ENCODE measurements at places on chromosomes 11 and 22.

- no peaks in the 10 kb centered on the region for H3K27me3 ChIP-seq
- peaks cover 8% of the 10 kb centered on the region for H3K4me1 ChIP-seq
- H3K27ac ChIP-seq = no peak overlapping the region
- H3K36me3 ChIP-seq = no peaks in the 10 kb centered on the region
- DNase-seq = no peak
Measured at GRCh38 chr11:69501891-69502860, 20.7 kb downstream of the LINC01488 start.

- DNase-seq = peak; percentile 31
- no peak overlapping the region for H3K4me3 ChIP-seq
- no peak overlapping the region for H3K27ac ChIP-seq
- H3K36me3 ChIP-seq = no peaks in the 10 kb centered on the region
- H3K27me3 ChIP-seq = no peaks in the 10 kb centered on the region
Measured at GRCh38 chr11:13680501-13681264, 12.2 kb downstream of the FAR1 start.

DNA sequence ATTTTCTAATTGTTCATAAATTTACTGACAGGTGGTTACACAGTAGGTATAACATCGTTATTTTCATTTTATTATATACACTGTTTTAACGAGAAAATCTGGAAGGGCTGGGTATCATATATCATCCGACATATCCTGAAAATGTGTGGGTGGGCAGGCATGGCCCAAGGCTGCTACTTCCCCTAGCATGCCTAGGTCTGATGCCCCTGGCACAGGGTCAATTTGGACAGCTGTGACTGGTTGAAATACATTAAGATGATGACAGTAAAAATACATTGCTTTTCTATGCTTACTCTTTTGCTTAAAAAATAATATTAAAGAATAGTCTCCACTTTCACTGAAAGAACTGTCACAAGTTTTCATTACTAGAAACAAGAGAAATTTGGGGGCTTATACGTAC, 908.8 kb downstream of the OPCML start:
- no peak overlapping the region for H3K27ac ChIP-seq
- no peaks in the 10 kb centered on the region for H3K4me1 ChIP-seq
- H3K27me3 ChIP-seq = no peaks in the 10 kb centered on the region
- H3K4me3 ChIP-seq = no peak overlapping the region

- DNase-seq = no peak
- peaks cover 7% of the 10 kb centered on the region for H3K4me1 ChIP-seq
- no peak overlapping the region for H3K27ac ChIP-seq
- no peak overlapping the region for H3K4me3 ChIP-seq
- no peaks in the 10 kb centered on the region for H3K27me3 ChIP-seq
- no peaks in the 10 kb centered on the region for H3K36me3 ChIP-seq
Measured at GRCh38 chr11:74679513-74679865, 51.7 kb downstream of the CHRDL2 start.

DNA sequence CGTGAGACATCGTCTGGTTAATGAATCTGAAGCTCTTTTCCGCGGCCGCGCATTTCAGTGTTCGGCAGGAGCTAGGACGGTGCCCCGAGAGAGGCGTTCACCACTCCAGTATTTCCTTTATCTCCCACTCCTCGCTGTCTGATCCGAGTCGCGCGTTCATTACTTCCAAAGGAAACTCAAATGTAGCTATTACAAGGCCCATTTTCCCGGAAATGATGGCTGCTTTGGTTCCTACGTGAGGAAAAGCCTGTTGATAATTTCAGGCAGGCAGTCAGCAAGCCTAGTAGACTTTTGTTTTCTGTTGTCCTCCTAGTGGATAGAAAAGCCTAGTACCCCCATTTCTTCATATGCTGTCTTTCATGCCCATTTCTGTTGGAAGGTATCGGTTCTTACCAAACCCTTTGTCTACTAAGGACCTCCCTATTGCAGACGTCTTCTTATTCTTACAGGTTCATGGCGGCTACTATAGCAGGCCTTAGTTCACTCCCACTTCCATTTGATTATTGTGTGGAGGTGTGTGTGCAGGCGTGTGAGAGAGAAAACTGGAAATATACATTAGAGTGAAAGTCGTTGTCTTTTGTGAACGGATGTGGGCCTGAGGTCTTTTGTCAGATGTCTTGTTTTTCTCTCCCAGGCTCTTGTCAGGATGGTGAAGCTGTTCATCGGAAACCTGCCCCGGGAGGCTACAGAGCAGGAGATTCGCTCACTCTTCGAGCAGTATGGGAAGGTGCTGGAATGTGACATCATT, 737 bp downstream of the RBM4 start:
- H3K36me3 ChIP-seq = peaks cover 30% of the 10 kb centered on the region
- H3K4me3 ChIP-seq = peak overlapping the region; percentile 87
- DNase-seq = no peak
- H3K27ac ChIP-seq = peak overlapping the region; percentile 93
- H3K4me1 ChIP-seq = peaks cover 57% of the 10 kb centered on the region
- H3K27me3 ChIP-seq = no peaks in the 10 kb centered on the region

DNA sequence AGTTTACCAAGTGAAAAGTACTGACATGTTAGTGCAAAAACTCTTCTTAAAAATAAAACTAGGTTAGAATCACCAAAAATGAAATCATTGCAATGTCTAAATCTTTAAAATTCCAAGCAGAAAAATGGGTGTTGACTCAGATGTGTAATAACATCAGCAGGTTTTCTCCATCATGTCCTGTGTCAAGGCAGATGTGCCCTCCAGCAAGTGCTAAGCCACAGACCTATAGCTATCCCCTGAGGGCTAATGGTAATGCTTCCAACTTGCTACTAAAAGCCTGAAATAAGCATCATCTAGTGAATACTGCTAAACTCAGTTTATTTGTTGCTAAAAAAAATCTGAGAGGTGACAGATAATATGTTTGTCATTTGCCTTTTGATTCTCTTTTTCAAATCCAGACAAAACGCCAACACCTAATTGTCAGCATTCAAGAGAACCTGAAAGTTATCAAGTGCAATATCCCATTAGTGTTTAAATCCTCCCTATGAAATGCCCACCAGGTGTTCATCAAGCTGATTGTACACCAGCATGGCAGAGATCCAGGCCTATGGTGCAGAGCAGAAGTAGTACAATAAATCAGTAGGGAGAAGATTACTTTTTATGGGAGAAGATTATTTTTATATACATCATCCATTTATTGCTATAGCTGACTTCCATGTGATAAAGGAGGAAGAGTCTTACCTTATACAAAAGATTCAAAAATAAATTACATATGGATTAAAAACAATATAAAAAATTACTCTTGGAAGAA, 55.1 kb upstream of the SYT9 start:
- no peak for DNase-seq
- H3K27me3 ChIP-seq = no peaks in the 10 kb centered on the region
- H3K4me3 ChIP-seq = no peak overlapping the region
- no peak overlapping the region for H3K27ac ChIP-seq
- no peaks in the 10 kb centered on the region for H3K4me1 ChIP-seq
- no peaks in the 10 kb centered on the region for H3K36me3 ChIP-seq

GRCh38 chr22:44793506-44794172, 41.3 kb downstream of the ARHGAP8 start:
- no peak overlapping the region for H3K4me3 ChIP-seq
- no peaks in the 10 kb centered on the region for H3K4me1 ChIP-seq
- H3K36me3 ChIP-seq = no peaks in the 10 kb centered on the region
- no peaks in the 10 kb centered on the region for H3K27me3 ChIP-seq

DNA sequence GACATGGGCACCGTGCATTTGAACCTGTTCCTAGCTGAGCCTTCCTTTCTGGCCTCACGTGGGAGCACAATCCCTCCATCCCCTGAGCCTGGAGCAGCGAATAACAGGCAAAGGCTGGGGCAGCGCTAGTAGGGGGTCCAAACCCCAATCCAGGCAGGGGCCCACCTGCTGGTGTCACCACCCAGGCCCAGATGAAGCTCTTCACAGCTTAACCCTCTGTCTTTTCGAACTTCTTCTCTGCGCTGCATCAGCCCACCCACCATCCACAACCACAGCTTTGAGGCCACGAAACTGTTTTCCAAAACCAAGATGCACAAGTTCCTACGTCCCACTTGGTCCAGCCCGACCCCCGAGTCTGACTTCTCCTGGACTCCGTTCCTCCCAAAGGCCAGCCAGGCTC, 11.5 kb downstream of the KCNC1 start:
- no peak for DNase-seq
- no peak overlapping the region for H3K27ac ChIP-seq
- H3K27me3 ChIP-seq = no peaks in the 10 kb centered on the region
- no peaks in the 10 kb centered on the region for H3K36me3 ChIP-seq
- no peak overlapping the region for H3K4me3 ChIP-seq

GRCh38 chr11:121095561-121095960, 5.5 kb upstream of the TECTA start:
- H3K4me1 ChIP-seq = no peaks in the 10 kb centered on the region
- H3K4me3 ChIP-seq = no peak overlapping the region
- H3K27ac ChIP-seq = no peak overlapping the region
- H3K27me3 ChIP-seq = no peaks in the 10 kb centered on the region
- H3K36me3 ChIP-seq = no peaks in the 10 kb centered on the region
- no peak for DNase-seq

DNA sequence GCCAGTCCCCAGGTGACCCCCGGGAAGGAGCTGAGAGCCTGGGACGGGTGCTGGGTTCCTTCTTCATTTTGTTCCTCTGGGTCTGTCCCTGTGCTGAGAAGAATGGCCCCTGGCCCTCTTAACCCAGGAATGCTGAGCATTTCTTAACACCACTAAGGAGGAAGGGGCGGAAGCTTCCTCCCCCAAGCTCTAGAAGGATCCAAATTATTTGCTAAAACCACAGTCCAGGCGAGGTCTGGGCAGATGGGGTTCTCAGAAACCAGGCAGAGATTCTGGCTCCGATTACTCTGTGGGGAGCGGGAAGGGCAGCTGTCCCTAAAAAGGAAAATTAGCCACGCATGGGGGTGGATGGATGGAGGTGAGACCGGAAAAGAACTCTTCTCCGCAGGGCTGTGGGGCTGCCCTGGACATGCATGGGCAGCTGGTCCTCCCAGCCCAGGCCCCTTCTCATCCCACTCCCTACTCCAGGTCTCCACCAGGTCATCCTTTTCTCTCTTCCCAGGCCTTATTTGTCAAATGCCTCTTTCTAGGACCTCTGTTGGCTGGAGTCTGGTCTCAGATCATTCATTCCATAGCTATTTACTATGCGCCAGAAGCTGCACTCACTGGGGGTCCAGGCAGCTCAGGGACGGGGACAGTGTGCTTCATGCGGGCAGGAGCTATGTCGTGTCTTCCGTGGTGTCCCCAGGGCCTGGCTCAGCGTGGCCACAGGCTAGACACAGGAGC, 45.0 kb upstream of the MYH9 start:
- H3K4me1 ChIP-seq = peaks cover 27% of the 10 kb centered on the region
- no peaks in the 10 kb centered on the region for H3K36me3 ChIP-seq
- H3K4me3 ChIP-seq = no peak overlapping the region
- H3K27me3 ChIP-seq = no peaks in the 10 kb centered on the region
- no peak for DNase-seq
- peak overlapping the region; percentile 43 for H3K27ac ChIP-seq

DNA sequence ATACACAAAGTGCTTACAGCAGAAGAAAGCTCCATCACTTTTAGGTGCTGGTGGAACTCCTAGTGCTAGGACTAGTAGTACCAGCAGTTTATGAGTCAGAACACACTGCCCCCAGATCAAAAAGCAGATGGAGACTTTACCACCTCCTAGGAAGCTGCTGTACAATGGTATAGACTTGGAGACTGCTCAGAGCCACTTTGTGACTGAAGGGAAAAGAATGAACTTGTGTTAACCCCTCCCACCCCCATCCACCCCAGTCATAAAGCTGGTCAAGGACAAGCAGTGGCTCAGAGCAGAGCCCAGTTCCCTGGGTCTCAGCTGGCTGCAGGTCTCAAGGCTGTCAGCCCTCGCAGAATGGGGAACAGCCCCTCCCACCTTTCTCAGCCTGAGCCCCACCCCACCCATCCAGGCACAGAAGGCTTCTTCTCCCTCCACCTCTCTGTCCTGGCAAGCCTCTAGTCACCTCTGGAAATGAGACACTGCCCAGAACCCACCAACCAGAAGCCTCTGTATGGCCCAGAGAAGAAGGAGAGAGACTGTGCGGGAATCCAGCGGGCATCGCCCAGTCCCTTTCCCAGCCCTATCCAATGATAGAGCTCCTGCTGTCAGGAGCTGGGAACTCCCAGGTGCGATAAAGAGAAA, 23.8 kb downstream of the PACSIN2 start:
- peaks cover 58% of the 10 kb centered on the region for H3K4me1 ChIP-seq
- H3K36me3 ChIP-seq = no peaks in the 10 kb centered on the region
- no peaks in the 10 kb centered on the region for H3K27me3 ChIP-seq
- no peak for DNase-seq

DNA sequence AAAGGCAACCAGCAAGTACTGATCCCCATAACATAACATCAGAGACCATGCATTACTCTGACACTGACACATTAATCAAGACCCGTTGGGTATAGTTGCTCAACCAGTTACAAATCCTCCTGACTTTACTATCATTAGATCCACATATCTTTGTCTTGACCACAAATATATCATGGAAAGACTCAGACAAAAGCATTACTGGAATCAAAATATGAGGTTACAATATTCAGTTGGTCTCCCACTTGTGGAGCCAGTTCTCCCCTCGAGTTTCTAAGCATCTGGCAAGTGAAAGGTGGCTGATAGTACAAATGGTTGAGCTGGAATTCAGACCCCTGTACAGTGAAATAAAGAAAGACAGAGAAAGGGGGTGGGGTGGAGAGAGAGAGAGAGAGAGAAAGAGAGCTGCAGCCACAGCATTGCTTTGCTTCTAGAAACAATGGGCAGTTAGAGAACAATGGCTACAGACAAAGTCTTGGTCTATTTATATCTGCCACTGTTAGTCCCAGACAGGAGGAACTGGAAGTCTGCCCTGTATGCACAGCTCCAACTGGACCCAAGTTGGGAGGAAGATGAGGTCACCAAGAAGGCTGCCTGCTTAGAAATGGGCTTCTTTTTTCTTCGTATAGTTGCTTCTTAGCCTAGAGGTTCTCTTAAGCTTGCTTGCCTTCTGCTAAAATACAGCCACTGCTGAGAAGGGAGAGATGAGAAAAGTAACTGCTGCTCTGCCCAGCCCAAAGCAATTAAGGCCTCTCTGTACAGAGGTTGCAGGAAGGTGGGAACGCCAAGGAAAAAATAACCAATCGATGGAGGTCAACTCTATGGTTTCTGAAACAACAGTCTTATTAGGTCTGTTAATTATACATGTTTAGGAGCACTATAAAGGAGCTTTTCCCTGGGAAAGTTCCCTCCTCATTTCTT, 85.5 kb downstream of the ETS1 start:
- no peaks in the 10 kb centered on the region for H3K36me3 ChIP-seq
- no peak for DNase-seq

DNA sequence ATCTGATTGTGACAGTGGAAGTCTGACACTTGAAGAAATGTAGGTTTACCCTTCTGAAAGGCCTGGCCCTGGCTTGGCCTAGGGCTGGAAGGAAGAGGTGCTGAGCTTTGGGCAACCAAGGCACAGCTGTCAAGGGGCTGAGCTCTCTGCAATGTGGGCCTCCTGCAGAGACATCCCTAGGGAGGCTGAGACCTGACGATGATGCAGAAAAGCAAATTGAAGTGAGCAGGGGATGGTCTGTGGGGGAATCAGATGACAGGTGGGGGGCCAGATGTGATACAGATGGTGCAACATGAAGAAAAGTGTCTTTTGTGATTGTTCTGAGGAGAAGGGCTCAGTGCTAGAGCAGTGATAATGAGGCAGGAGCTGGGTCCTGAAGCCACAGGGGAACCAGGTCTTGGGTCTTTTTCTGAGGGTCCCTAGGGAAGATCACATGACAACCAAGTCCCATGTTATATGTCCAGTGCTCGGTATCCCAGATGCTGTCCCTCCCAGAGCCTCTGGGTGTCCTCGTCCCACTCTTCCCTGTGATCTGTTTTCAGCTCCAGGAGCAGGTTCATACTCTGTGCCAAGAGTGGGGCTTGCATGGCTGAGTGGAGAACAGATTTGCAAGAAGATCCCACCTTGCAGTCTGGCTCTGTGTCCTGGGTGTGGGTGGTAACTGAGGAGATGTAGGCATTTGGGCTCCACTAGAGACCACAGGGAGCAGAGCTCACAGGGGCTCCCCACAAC, 79.9 kb upstream of the VPREB1 start:
- DNase-seq = no peak
- no peak overlapping the region for H3K4me3 ChIP-seq
- no peak overlapping the region for H3K27ac ChIP-seq
- no peaks in the 10 kb centered on the region for H3K4me1 ChIP-seq

All from upper lobe of left lung (tissue), 6 donors.